ENCODE measurements at places on chromosomes 3 and 15.
A peak's percentile ranks its signal among the peaks of the same experiment; 100 is the strongest.

DNA sequence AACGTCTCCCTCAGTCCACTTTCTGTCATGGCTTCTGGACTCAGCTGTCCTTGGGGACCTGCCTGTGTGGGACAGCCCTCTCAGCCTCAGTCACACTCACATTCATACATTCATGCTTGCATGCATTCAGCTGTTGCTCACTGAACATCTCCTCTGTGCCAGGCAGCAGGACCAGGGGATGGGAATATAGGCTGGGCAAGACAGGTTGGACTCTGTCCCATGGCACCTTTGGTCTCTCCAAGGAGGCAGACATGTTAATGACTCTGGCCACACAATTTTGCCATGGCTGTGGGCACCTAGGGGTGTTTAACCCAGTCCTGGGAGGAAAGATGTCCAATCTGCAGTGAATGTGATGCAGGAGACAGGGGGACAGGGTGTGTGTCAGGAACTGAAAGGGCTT is 7.8 kb upstream of the DNAH1 start:
- H3K4me3 ChIP-seq: no peak overlapping the region
- no peak for DNase-seq
- no peak overlapping the region for H3K27ac ChIP-seq

- no peaks in the 10 kb centered on the region for H3K27me3 ChIP-seq
- H3K4me1 ChIP-seq: no peaks in the 10 kb centered on the region
- H3K4me3 ChIP-seq: no peak overlapping the region
- H3K36me3 ChIP-seq: no peaks in the 10 kb centered on the region
- DNase-seq: peak; percentile 65
- no peak overlapping the region for H3K27ac ChIP-seq
Measured at GRCh38 chr3:156151824-156152428, 31.5 kb downstream of the KCNAB1 start.

- H3K27ac ChIP-seq: peak overlapping the region; percentile 54
- no peaks in the 10 kb centered on the region for H3K27me3 ChIP-seq
- no peak for DNase-seq
- H3K4me3 ChIP-seq: no peak overlapping the region
- no peaks in the 10 kb centered on the region for H3K36me3 ChIP-seq
- peaks cover 50% of the 10 kb centered on the region for H3K4me1 ChIP-seq
Measured at GRCh38 chr15:77528290-77528967, 104.3 kb downstream of the LINGO1 start.

DNA sequence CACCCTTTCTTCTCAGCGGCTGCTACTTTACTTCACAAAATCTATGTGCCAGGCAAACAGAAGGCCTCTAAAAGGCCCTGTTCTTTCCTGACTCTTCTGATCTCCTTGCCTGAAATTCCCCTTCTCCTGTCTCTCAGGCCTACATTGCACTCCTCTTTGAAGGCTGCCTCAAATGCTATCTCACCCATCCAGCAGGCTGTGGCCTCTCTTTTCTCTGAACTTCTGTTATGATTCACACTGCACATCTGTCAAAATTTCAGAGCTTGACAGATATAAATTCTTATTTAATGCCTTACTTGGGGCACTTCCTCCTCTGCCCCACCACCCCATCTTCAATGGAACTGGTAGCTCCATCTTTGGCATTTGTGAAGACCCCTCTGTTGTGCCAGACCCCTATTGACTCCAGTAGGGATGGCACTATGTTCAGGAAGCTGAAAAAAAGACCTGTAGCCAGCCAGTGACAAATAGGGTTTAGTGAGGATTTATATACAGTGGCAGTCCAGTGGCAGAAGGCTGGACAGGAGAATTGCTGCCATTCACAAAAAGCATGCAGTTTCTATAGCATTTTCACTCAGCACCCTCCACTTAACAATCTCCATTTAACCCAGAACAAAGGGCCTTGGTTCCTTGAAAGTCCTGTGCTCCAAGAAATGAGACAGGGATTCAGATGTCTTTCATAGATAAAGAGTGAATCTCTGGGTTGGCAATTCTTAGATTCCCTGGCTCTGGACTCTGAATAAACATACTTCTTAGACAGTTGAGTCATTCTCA is 415.8 kb upstream of the GRM7 start:
- no peak for DNase-seq
- H3K4me3 ChIP-seq: no peak overlapping the region
- H3K27me3 ChIP-seq: no peaks in the 10 kb centered on the region
- no peak overlapping the region for H3K27ac ChIP-seq
- no peaks in the 10 kb centered on the region for H3K36me3 ChIP-seq
- no peaks in the 10 kb centered on the region for H3K4me1 ChIP-seq

DNA sequence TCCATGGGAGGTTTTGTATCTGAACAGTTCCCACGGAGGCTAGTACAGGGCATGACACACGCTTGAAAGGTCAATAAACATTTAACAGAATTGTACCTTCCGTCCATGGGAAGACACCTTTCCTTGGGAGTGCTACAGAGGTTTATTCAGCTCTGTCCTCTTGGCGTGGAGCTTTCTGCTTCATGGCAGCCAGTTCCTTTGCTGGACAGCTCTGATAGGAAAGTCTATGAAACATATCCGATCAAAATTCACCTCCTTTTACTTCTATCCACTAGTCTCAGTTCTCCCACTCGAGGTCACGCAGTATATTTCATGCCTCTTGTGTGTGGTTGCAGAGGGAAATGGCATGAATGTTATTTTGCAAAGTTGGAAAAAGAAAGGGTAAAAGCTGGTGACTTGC is 91.2 kb downstream of the PEX5L start:
- no peak overlapping the region for H3K4me3 ChIP-seq
- no peak for DNase-seq
- no peaks in the 10 kb centered on the region for H3K27me3 ChIP-seq
- no peaks in the 10 kb centered on the region for H3K4me1 ChIP-seq

- no peak overlapping the region for H3K27ac ChIP-seq
- no peaks in the 10 kb centered on the region for H3K36me3 ChIP-seq
- DNase-seq: no peak
- H3K27me3 ChIP-seq: no peaks in the 10 kb centered on the region
Measured at GRCh38 chr3:16203031-16203430, 28.6 kb downstream of the GALNT15 start.

- H3K27me3 ChIP-seq: no peaks in the 10 kb centered on the region
- DNase-seq: peak; percentile 35
- no peak overlapping the region for H3K4me3 ChIP-seq
Measured at GRCh38 chr3:24963762-24964625, 464.1 kb upstream of the RARB start.

GRCh38 chr3:114022145-114022802 is 34.1 kb downstream of the CCDC191 start:
- H3K36me3 ChIP-seq: no peaks in the 10 kb centered on the region
- H3K27ac ChIP-seq: no peak overlapping the region
- H3K4me1 ChIP-seq: no peaks in the 10 kb centered on the region
- DNase-seq: no peak
- no peak overlapping the region for H3K4me3 ChIP-seq

DNA sequence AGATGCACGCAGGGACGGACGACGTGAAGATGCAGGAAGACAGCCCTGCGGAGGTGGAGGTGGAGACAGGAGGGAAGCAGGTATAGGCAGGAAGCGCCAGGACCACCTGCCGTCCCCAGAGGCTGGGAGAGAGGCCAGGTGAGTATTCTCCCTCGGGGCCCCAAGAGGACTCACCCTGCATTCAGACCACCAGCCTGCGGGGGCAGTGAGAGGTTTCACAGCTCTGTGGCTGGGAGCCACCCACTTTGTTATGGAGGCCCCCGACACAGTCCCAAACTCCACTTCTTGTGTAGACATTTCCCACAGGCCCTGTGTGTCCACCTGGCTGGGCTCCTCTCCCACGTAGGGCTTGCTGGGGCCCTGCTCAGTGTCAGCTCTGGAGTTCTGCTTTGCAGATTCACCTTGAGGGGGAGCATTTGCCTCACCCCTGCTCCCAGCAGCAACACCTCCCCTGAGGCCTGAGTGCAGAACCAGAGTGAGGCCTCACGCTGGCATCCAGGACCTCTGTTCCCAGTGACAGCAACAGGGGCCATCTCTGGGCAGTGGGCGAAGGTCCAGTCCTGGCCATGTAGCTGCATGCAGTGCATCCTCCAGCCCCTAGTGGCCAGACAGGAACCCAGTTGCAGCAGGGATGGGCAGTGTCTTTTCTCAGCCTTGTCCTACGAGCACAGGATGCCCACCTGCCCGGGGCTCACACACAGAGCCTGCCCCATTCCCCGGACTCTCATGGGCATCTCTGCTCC is 119.4 kb upstream of the IQSEC1 start:
- DNase-seq: peak; percentile 9
- H3K36me3 ChIP-seq: no peaks in the 10 kb centered on the region
- H3K27me3 ChIP-seq: peaks cover 2% of the 10 kb centered on the region
- H3K4me1 ChIP-seq: no peaks in the 10 kb centered on the region
- H3K4me3 ChIP-seq: no peak overlapping the region
- no peak overlapping the region for H3K27ac ChIP-seq

DNA sequence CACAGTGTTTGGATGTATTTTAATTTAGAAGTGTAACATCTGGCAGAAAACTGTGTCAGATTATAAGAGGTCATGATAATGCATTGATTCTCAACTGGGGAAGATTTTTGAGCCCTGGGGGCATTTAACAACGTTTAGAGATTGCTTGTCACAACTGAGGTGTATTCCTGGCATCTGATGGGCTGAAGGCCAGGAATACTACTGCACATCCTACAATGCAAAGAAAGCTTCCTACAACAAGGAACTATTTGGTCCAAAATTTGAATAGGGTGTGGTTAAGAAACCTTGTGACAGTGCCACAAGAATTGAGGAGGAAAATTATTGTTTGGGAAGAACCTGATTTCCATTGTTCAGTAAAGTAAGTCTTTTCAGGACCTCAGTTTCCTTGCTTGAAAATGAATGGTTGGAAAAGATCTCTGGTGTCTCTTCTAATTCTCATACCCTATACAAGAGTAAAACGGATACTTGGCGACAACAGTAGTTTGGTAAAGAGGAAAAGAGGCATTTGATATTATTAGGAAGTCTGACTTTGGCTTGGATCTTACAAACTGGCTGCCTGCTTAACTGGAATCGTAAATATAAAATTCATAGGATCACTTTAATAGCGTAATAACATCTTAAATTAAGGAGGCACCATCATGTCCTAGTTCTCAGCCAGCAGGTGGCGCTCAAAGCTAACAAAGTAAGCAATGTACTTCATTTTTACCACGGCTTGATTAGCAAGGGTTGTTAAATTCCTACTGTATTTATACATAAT is 4.3 kb downstream of the DAZL start:
- no peaks in the 10 kb centered on the region for H3K36me3 ChIP-seq
- H3K27me3 ChIP-seq: no peaks in the 10 kb centered on the region
- no peak overlapping the region for H3K4me3 ChIP-seq

GRCh38 chr3:38647217-38647970 is 2.1 kb downstream of the SCN5A start:
- no peak overlapping the region for H3K27ac ChIP-seq
- DNase-seq: no peak
- no peaks in the 10 kb centered on the region for H3K27me3 ChIP-seq
- no peak overlapping the region for H3K4me3 ChIP-seq
- H3K4me1 ChIP-seq: peaks cover 5% of the 10 kb centered on the region
- no peaks in the 10 kb centered on the region for H3K36me3 ChIP-seq

GRCh38 chr15:61309617-61310016 is 80.5 kb upstream of the RORA start:
- no peaks in the 10 kb centered on the region for H3K4me1 ChIP-seq
- H3K27ac ChIP-seq: no peak overlapping the region
- no peaks in the 10 kb centered on the region for H3K27me3 ChIP-seq
- DNase-seq: no peak
- no peak overlapping the region for H3K4me3 ChIP-seq

DNA sequence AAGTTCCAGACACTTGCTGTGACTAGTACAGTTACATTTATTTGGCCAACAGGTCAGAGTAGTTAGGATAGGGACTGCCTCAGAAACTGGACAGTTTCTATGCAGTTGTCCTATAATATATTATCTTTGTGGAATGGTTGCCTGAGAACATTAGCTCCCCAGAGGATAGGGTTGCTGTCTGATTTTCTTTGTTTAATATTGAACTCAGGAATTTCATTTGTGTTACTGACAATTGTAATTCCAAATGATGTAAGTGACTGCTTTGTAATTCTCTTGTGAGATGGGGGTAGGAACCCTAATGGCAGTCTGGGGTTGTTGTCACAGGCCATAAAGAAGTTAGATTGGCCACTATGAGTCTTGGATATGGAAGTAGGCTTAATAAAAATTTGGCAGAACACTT is 2.2 kb downstream of the NXPE3 start:
- peaks cover 4% of the 10 kb centered on the region for H3K4me1 ChIP-seq
- no peaks in the 10 kb centered on the region for H3K27me3 ChIP-seq
- no peaks in the 10 kb centered on the region for H3K36me3 ChIP-seq
- DNase-seq: no peak

DNA sequence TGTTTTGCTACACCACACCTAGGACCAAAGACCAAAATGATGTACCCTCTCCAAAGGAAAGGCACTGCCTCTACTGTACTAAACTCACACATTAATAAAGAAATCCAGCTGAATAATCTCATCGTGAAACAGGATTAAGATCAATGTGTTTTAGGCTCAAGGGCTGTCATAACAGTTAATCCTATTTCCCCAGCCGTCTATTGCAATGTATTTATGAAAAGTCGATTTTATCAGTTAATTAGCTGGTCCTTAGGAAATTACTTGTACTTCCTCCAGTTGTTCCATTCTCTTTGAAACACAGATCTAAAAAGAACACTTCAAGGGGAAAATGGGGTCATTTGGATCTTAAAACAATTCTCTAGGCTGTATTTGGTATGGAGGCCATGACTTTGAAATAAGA is 8.5 kb downstream of the ETV5 start:
- no peaks in the 10 kb centered on the region for H3K36me3 ChIP-seq
- peaks cover 8% of the 10 kb centered on the region for H3K4me1 ChIP-seq

DNA sequence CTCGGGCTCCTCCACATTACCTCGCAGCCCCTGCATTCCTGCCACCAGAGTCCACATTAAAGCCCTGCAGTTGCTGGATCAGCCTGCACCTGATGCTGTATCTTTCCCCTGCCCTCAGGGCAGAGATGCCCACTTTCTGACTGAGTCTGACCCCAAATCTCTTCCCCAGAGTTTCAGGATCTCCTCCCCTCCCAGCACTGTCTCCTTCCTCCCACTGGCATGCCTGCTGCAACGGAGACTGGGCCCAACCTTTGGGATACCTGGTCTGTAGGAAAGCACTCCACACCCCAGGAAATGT is 20.6 kb upstream of the GP9 start:
- no peaks in the 10 kb centered on the region for H3K36me3 ChIP-seq
- no peaks in the 10 kb centered on the region for H3K27me3 ChIP-seq
- DNase-seq: no peak

DNA sequence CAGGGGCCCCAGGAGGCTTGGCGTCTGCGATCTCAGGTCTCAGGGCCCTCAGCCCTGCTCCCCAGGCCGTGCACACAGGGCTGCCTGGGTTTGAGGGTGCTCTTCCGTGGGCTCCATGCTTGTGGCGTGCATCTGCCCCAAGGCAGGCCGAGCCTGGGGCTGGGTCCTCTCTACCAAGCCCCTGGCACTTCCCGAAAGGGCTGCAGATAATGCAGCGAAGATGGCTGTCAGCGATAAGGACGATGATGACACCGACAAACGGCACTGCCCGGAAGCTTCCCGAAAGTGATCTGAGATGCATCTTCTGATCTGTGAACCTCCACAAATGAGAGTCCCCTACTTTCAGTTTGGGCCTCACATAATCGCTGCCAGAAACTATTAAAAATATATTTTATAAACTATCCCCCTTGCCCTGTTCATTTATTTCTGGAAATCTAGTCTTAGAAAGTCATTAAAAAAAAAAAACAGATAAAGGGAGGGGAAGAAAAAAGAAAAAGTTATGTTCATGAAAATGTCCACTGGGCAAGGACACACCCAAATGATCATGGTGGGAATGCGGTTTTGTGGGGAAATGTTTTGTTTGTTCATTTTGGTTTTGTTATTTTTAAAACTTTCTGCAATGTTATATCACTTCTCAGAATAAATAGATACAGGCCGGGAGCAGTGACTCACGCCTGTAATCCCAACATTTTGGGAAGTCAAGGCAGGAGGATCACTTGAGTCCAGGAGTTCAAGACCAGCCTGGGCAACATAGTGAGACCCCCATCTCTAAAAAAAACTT is 51.5 kb downstream of the RPN1 start:
- no peak for DNase-seq
- H3K4me1 ChIP-seq: no peaks in the 10 kb centered on the region
- no peaks in the 10 kb centered on the region for H3K27me3 ChIP-seq
- no peak overlapping the region for H3K27ac ChIP-seq

Measured in Caco-2 (cell line).